ENCODE measurements at places on chromosomes 2 and 18.

DNA sequence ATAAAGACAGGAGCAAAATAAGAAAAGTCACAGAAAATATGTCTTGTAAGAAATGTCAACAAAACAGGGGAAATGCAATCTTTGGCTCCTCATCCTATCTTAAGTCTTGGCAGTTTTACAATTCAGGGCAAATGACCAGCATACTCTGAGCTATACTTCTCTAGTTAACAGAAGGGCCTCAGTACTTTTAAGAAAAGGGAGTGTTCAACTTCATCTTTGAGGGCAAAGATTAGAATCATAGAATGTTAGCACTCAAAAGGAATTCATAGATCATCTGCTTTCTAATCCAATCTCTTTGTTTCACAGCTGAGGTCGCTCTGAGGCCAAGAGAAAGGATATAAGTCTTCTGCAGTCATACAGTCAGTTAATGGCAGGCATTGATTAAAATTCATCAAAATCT is 174.0 kb upstream of the NT5C1B start:
- DNase-seq: no peak

DNA sequence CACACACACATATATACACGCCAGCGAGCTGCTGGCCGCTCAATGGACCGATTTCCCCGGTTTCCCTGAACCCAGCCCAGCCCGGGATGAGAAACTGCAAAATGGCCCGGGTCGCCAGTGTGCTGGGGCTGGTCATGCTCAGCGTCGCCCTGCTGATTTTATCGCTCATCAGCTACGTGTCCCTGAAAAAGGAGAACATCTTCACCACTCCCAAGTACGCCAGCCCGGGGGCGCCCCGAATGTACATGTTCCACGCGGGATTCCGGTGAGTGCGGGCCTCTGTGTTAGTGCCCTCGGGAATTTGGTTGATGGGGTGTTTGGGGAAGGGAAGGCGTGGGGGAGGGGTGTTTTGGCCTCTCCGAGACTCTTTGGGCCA is 392 bp downstream of the ST8SIA3 start:
- no peak for DNase-seq

DNA sequence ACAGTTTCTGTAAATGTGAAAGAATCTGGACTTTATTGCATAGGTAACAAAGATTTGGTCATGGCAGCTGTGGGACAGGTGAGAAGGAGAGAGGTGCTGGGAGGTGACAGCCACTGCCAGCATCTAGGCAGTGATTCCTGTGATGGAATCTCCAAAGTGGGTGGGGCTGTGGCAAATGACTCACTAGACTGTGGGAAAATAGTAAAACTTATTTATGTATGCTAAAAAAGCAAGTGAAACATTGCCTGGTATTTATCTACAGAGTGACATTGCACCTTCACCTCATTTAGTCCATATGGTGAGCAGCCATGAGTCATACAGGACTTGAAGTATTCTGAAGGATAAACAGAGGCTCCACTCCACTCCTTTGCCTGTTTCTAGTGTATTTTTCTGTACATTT is 145.3 kb upstream of the MEX3C start:
- no peak for DNase-seq

DNA sequence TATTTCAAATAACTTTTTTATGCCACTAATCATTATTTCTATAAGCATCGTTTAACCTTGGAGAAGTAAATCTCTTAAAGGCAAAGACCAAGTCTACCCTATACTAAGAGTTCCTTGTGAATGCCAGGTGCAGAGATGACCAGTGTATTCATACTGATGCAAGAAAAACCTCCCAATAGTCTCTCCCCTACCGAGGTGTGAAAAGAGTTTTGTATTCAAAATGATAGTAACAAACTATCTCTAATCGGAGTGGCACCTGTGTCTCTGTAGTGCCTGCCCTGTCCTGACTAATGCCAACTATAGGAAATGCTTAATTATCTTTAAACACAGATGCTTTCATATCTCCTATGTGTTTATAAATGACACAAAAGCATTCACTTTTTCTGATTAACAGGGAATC is 798.5 kb downstream of the TRIB2 start:
- no peak for DNase-seq

GRCh38 chr2:102848366-102848839 is 86.6 kb downstream of the TMEM182 start:
- no peak for DNase-seq

DNA sequence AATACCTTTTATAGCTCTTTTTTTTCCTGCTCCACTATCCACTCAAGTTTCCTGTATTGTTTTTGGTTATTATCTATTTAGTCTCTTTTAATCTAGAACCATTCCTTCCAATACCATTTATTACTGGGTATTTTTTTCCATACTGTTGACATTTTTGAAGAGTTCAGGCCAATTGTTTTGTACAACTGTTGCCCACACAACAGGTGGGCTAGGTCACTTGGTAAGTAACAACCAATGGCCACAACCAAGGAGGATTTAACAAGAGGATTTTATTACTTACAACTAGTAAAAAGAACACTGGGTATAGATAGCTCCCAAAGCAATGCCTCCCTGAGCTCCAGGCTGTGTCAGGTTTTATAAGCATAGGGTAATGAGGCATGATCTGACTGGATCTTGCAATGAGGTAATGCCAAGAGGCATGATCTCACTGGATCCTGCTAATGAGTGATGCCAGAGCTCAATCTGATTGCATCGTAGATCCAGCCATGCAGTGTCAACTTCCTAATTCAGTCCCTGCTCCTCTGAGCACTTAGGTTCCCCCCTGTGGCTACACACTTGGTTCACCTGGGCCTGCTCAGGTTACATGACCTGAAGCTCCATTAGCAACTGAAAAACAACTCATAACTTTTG is 7.1 kb upstream of the CEP68 start:
- DNase-seq: no peak

- DNase-seq: no peak
Observed at GRCh38 chr18:57015451-57015850, 131.4 kb upstream of the BOD1L2 start.

DNA sequence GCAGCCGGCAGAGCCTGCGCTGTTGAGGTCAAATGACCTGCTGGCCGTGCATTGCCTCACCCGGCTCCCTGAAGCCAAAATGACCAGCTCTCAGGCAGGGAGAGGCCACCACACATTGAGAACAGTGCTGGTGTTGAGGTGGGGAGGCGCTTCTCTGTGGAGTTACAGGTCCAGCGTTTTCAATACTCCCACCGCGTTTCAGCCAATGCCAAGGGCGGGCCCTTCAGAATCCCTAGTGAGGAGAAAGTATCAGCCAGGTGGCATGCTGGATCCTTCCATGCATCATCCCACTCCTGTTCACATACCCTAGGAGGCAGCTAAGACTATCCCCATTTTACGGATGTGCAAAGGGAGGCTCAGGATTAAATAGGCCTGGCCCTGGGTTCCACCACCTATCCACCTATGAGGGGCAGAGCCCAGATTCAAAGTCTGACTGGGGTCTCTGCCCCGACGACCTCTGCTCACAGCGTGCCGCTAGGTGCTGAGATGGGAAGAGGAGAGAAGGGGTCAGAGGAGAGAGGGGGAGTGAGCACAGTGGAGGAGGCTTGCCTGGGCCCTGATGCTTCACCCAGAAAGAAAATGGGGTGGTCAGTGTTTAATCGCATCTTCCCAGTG is 137.6 kb upstream of the ID2 start:
- no peak for DNase-seq

GRCh38 chr18:13712400-13713131 is 13.8 kb downstream of the FAM210A start:
- no peak for DNase-seq

GRCh38 chr2:120995656-120996190 is 260.1 kb downstream of the GLI2 start:
- DNase-seq: no peak

DNA sequence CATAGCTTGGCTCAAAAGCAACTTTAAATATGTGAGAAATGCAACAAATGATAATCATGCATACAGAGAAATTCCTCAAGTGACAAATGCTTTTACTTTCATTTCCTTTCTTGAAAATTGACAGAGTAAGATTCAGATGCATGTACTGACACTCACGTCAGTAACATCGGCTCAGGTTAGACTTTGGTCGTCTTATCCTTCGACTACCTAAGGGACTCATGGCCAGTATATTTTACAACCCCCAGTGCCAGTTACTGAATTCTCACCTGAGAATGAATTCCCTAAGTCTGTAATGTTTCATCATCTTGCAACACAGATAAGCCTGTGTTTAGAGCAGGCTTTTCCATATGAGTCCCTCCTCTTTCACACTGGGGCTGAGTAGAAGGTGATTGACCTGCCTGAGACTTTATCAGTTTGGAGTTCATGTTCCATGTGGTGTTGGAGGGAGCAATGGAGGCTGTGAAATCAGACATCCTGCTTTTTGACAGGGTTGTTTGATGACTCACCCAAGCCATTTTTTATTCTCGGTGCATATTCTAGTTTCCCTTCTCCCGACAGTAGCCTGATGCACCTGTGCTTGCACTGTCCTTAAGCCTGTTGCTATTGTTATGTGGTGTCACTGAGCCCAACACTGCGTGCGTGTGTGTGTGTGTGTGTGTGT is 30.5 kb upstream of the ATP8B1 start:
- no peak for DNase-seq

- no peak for DNase-seq
Observed at GRCh38 chr2:163794635-163795034, 58.8 kb upstream of the FIGN start.

GRCh38 chr2:159476329-159476728 is 140.0 kb downstream of the BAZ2B start:
- no peak for DNase-seq

GRCh38 chr2:217220228-217221013 is 360.6 kb upstream of the TNP1 start:
- no peak for DNase-seq

- no peak for DNase-seq
Observed at GRCh38 chr2:71849111-71849510, 298.6 kb downstream of the CYP26B1 start.

DNA sequence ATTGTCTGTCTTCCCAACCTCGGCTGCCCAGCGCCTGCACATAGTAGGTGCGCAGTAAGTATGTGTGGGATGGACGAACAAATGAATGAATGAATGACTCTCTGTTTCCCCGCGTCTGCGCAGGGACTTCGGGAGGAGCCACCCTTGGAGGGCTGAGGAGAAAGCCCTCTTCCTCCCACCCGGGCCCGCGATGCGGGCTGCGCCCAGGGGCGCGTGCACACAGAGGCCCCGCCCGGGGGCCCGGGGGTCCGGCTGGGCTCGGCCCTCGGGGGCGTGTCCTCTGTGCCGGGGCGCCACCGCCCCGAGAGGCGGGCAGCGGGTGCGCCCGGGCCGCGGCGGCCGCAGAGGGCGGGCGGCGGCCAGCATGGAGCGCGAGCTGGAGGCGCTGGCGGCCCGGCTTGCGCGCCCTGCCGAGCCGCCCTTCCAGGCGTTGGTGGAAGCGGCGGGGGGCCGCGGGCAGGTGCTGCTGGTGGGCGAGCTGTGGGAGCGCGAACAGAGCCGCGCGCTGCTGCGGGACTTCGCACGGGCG is at the start of gene C2orf72:
TSS of gene C2orf72 (plus strand) at position 322 of the 529 bp plus-strand sequence. CDS start at position 365, 43 bp downstream.
- no peak for DNase-seq

DNA sequence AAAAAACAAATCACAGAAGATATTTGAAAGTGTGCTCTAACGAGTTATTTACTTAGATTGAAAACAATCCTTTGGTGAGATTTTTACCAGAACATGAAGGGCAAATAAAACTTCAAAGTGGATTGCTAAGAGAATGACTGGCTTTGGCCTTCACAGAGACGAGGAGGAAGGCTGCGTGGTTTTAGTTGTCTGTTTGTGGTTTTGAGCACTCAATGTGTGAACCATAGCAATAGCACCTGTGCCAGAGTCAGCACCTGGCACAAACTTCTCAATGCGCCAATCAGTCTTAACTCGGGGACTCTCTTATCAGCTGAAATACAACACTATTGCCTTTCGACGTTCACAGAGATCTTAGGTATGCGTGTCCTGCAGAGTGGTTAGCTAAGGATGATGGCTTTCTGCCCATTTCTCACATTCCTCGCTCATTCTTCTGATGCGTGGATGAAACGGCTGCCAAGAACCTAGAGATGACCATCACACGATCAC is 70.0 kb downstream of the MBP start:
- DNase-seq: no peak

DNA sequence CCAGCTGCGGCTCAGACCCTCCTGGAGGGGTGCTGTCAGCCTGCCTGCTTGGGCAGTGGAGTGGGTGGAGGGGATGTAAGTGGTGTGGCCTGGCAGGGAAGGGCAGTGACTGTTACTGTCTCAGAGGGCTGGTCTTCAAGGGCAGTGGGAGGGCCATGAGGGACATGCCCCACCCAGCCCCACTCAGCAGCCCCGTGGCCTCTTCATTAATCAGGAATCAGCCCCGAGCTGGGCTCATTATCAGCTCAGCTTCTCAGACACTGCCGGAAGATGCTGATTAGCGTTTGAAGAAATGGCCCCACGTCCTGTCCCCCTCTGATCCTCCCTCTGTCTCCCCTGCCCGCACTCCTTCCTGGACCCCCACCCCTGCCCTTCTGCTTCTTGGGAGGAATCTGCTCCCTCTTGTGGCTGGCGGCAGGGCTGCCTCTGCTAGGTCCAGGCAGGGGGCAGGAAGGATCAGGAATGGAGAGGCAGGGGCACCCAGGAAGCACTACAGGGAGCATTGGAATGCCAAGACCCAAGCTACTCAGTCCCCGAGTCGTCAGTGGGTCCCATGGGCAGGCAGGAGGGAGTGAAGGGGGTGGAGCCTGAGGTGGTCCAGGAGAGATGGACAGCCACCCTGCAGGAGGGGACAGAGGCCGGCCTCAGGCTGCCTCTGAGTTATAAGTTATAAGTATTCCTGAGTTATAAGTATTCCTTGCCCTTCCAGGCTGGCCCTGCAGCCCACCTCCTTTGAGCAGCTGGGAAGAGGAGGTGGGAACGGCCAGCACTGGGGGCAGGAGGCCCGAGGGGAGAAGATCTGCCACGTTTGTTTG is 7.0 kb downstream of the ASIC4 start:
- DNase-seq: no peak

DNA sequence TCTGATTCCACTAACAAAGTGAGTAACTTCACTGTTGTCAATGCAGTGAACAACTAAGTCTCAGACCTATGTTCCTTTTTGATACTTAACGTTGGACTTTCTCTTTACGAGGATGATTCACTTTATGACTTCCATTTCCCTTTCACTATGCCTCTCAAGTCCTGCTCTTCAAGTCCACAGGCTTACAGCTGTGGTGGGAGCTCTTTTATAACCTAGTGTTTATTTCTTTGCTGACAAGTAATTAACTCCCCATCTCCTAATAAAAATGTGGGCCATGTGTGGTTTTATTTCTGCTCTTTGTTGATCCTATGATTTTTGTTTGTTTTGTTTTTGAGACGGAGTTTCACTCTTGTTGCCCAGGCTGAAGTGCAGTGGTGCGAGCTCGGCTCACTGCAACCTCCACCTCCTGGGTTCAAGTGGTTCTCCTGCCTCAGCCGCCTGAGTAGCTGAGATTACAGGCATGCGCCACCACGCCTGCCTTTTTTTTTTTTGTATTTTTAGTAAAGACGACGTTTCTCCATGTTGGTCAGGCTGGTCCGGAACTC is 142.1 kb downstream of the USP34 start:
- no peak for DNase-seq

GRCh38 chr2:211175956-211176355 is 619.6 kb downstream of the CPS1 start:
- DNase-seq: no peak

DNA sequence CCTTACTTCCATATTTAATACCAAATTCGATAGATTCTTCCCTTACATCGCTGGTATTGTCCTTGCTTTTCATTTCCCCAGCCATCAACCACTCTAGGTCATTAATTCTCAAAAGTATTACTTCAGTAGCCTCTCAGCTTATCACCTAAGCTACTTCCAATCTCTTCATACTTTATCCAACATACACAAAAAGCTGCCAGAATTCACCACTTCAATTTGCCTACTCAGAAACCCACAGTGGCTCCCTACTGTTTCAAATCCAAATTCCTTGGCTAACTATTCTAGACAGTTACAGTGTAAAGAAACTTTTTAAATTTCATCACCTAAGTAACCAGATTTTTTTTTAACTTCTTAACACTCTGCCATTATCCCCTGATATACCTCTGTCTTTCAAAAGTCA is 4.7 kb downstream of the SLC25A12 start:
- no peak for DNase-seq
